Lung microvascular endothelial cell (primary cell): ENCODE measurements at places on chromosomes 7 and 10. TPM values are rescaled to one million over a fixed set of nuclear protein-coding genes. Genes with fewer than 3 reads are reported as not detected.

GDF10 gene
- total RNA-seq = under 0.01 TPM in 1 of 2 replicates, not detected in the other

DNA sequence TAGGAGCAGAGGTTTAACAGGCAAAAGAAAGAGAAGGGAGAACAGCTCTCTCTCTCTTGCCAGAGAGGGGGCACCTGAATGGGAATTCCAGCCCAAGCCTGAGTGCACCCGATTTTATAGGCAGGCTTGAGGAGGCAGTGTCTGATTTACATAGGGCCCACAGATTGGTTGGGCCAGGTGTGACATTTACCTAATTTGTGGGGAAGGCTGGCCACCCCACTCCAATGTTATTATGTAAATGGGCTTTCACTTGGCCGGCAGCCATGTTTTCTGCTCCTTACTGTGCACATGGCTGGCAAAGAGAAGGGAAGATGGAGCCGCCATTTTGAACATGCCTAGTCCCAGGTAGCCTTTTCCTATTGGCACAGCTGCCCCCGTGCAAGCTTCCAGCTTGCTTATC, 735.5 kb upstream of the AUTS2 start:
- no peak for DNase-seq

- no peak for DNase-seq
These were observed 167.7 kb downstream of the GFRA1 start for GRCh38 chr10:116105264-116105663.

- no peak for DNase-seq
These were observed 236.0 kb downstream of the INHBA start for GRCh38 chr7:41466760-41467384.

- peak; percentile 34 for DNase-seq
These were observed 2.4 kb downstream of the PURB start for GRCh38 chr7:44882899-44883298.

CPN1 gene
- not detected in 2 replicates for total RNA-seq

GPR37 gene
- total RNA-seq = 0.20 and 0.87 TPM in 2 replicates

DNA sequence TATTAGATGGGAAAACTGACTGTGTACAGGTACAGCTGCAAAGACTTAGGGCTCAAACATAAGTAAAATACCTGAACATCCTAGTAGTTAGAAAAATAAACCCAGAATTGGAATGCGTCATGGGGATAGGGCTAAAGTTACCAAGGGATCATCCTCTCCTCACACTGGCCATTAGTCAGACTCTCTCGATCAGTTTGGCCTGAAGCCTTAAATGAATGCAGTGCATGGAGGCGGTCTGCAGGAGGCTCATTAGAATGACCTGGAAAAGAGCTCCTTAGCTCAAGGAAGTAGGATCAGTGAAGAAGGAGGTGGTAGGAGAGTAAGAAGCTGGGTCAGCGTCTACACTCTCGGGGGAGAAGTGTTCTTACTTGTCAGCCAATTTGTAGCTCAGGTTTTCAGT, 35.3 kb downstream of the DENND2A start:
- no peak for DNase-seq

- DNase-seq = no peak
These were observed 29.7 kb downstream of the AP3M1 start for GRCh38 chr10:74120911-74121310.

OR6V1 gene
- not detected in 2 replicates for total RNA-seq

IFIT1 gene
- total RNA-seq = 0.20 and 0.87 TPM in 2 replicates

GRCh38 chr7:99920149-99920548, 819 bp upstream of the TRIM4 start:
- DNase-seq = peak; percentile 18

- no peak for DNase-seq
These were observed 154.1 kb downstream of the NRP1 start for GRCh38 chr10:33180390-33180789.

FBH1 gene
- total RNA-seq = 62.5 and 92.5 TPM in 2 replicates

C7orf57 gene
- not detected in 2 replicates for total RNA-seq

DNA sequence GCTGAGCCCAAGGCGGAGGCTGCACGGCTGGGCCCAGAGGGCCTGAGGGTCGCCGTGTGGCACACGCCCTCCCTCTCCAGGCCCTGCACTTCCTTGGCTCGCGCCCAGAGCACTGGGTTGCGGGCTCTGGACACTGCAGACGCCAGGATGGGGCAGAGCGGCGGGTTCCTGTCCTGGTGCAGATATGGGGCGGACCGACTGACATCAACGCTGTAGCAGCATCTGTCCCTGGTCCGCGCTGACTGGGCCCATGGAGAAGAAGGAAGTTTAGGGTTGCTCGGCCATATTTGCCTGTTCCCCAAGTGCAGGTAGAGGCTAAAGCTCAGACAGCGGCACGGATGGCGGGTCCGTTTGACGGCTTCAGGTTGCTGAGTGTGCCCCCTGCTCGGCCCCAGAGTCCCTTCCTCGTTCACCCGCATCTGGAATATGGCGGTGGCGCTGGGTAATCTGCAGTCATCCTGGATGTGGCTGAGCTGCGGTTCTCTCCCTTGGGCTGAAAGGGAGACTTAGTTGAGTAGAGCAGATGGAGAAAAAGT, 116.1 kb downstream of the OR13A1 start:
- no peak for DNase-seq

DNA sequence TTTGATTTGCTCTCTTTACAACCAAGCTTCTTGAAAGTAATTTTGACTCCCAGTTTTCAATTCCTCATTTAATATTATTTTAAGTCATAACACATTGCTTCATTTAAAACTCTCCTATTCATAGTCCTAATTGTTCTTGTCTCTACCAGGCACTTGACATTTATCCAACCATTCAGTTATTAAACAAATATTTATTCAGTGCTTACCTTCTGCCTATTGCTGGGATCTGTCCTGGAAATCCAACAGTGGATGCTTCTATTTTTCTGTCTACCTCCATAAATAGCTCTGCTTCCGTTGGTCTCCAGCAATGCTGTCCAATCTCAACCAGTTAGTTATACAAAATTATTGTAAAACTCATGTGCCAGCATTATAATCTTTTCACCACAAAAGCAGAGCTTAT, 615.1 kb downstream of the ZWINT start:
- DNase-seq = no peak

SFTPA2 gene
- not detected in 2 replicates for total RNA-seq

DNA sequence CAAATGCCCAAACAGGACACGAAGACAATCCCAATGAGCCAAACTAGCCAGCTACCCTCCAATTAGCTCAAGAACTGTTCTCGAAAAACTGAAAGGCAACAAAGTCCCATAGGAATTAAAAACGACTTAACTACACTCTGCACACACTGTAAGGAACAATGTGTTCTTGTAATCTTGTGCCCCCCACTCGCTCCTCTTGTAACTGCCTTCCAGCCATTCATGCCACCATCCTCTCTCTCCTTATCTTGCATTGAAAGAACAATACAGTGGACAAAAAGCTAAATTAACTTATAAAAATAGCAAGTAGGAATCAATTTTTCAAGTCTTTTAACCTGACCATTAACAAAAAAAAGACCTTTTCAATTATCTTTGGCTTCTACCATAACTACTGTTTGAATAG, 2.9 kb downstream of the CYTH3 start:
- DNase-seq = no peak

- peak; percentile 61 for DNase-seq
These were observed 80.2 kb downstream of the RNF216 start for GRCh38 chr7:5701085-5701914.

- no peak for DNase-seq
These were observed 7.4 kb downstream of the SLC29A3 start for GRCh38 chr10:71326464-71326881.

PALD1 gene
- total RNA-seq = 112 and 120 TPM in 2 replicates

- DNase-seq = no peak
These were observed 263.4 kb downstream of the BICC1 start for GRCh38 chr10:58775960-58776567.

DNA sequence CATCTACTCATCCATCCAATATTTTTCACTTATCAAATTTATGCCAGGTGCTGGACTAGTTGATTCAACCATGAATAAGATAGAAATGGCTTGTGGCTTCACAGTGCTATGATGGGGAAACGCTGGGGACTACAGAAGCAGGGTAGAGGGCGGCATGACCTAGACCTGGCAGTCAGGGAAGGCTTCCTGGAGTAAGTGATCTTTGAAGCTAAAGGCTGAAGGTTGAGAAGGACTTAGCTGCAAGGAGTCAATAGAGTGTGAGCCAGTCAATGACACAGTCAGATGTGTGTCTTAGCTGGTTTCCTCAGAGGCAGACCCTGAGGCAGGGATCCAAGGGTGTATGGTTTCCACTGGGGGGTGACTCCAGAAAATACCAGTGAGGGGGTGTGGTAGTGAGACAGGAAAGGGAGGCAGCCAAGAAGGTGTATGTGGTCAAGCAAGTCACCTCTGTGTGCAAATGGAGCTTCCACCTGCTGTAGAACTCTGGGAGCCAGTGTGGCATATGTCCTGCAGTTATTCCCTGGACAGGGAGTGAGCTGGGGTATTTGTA, 10.3 kb downstream of the PRF1 start:
- no peak for DNase-seq

GRCh38 chr7:84509522-84509921, 314.9 kb upstream of the SEMA3A start:
- no peak for DNase-seq

PLXNA4 gene
- 6.9 and 7.8 TPM in 2 replicates for total RNA-seq

- DNase-seq = no peak
These were observed 424.9 kb upstream of the DPP6 start for GRCh38 chr7:153627323-153627722.

- no peak for DNase-seq
These were observed 141.8 kb upstream of the CDC14C start for GRCh38 chr7:48782511-48782910.
